ENCODE measurements at places on chromosomes 5 and 9.

DNA sequence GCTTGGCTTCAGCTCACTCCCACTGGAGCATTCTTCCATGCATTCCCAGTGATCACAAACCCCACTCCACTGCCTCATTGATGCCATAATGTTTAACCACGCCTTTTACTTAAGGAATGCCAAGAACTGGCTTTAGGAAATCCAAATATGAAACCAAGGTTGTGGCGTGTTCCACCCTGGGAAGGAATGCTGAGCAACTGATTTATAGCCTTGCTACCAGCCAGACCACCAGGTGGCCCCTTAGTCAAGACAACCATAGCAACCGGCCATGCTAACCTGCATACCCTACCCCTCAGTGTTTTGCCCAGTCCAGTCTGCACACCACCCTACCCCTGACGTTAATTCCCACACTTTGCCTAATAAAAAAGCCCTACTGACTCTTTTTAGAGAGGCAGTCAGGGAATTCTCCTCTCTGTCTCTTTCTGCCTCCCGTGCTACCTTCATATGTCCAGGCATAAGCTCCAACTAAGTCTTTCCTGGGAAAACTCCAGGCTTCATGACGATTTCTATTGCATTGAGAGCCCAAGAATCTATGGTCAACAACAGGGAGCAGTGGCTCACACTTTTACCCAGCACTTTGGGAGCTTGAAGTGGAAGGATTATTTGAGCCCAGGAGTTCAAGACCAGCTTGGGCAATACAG is 27.0 kb upstream of the PRRC2B start:
- no peak for DNase-seq

- DNase-seq, result no peak
Observed at GRCh38 chr9:86242071-86242470, 17.4 kb downstream of the C9orf153 start.

- no peak for DNase-seq
Observed at GRCh38 chr5:35161652-35162273, 68.5 kb downstream of the PRLR start.

DNA sequence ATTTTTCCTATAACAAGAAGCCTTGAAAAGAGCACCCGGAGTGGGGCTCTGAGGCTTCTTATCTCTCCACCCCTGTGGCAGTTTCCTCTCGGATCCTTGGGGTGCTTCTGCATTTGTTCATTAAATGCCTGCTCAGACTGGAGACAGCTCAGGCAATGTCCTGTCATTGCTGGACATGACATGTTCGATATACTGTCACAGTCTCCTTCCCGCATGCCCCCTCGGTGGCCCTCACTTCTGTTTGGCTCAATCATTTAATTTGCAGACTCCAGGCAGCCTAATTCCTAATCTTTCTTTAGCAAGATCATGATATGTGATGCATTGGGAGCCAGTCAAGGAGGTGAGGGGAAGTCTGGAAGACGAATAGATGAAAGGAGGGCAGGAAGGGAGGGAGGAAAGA is 37.5 kb upstream of the CPEB4 start:
- no peak for DNase-seq

DNA sequence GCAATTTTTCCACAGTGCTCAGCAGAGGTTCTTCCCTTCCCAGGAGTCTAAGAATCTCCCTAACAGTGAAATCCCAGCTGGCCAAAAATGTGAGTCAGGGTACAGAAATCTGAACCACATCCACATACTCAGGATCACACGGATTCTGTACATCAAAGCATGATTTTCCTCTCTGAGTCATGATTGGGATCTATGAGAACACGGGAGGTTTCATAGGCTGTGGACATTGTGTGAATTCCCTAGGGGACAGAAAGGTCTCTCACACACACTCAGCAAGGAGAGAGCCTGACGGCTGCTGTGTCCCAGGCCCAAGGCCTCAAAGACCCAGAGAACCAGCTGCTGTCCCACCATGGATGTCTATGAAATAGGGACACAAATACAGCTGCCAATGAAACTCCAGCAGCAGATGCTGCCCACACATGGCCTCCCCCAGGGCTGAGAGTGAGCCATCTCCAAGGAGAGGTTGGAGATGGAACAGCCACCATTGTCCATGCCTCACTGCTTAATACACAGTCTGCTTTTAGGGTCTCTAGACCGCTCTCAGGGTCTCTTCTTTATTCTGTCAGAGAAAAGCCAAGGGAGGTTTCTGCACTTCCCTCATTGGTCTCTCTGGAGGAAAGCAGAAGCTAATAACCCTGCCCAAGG is 102.7 kb downstream of the ADAMTS12 start:
- DNase-seq, result no peak

DNA sequence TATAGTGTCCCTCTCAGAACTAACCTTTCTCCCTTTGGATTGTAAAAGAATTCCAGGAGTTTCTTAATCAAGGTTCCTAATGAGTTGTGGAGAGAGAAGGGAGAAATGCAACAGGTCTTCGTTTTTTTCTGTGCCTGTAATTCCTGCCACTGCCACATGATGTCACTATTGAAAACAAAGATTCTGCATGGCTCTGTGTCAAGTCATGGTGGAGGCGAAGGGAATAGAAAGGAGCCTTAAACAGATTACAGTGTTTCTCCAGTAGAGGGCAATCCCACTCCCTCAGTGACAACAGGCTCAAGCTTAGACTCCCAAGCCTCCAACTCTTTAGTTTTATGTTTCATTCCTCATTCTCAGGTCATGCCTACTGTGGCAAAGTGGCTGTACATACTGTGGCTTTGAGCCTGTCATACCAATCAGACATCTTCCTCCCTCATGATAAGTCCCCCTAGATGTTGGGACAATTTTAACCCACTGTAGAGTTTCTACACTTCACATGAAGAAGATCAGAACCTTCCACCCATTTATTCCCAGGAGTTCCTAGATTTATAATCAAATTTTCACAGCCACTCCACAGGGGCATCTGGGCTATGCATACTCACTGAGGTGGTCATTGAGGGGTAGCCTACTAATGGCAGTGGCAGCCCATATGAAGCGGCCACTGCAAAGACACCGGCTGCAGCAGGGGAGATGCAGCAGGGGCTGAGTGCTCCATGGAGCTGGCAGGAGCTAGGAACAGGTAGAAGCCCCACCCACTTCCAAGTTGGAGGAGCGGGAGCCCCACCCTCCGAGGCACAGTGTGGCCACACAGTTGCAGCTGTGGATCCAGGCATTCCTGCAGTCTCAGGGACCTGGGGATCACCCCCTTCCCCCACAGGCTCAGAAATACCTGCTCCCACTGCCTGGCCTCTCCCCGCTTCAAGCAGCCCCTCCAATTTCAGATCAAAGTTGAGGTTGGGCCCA is 97.4 kb upstream of the TRIM32 start:
- DNase-seq, result peak; percentile 22

DNA sequence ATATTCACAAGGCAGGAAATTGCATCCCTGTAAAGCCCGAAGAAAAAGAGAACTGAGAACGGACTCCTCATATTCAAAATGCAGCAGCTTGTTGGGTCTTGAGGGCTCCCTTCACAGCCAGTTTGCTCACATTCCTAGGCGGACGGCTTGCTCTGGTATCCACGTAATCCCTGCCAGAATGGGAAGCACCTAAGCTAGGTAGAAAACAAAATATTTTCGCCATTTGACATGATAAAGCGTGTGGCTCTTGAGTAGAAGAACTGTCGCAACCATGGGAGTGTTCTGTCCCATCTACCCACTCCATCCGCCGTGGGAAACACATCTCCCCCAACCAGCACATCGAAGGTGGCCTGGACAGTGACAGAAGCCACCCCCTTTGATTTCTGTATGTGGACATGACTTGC is 183.1 kb downstream of the GAS1 start:
- no peak for DNase-seq

- no peak for DNase-seq
Observed at GRCh38 chr5:175257128-175257846, 186.7 kb downstream of the DRD1 start.

GRCh38 chr9:87564791-87565241 is 67.1 kb downstream of the DAPK1 start:
- no peak for DNase-seq

GRCh38 chr9:100601216-100601615 is 23.3 kb downstream of the CAVIN4 start:
- DNase-seq, result no peak

DNA sequence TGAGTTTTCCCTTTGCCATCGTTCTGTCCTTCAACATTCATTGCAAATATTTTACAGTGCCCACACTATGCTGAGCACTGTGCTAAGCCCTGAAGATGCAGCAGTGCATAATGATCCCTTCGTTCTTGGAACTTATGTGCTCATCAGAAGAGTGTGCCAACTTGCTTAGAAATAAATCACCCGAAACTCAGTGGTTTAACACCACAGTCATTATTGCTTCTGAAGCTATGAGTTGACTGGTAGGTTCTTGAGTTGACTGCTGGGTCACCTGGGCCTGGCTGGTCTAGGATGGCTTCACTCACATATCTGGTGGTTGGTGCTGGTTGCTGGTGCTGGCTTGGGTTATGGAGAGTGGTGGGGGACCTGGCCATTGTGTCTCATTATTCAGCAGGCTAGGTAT is 20.9 kb downstream of the PCSK5 start:
- no peak for DNase-seq

DNA sequence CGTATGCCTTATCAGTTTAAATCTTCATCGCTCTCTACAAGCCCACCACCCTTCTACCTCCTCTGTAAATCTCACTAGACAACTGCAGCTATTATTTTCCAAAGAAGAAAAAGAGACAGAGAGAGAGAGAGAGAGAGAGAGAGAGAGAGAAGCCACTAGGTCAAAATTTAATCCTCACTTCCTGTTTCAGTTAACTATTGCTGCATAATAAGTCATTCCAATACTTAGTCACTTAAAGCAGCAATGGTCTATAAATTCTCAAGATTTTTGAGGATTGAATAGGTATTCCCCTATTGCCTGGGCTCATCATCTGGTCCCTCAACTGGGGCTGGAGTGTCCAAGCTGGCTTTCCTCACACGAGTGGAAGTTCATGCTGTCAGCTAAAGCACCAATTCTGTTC is 68.8 kb downstream of the ITGA1 start:
- DNase-seq, result no peak

DNA sequence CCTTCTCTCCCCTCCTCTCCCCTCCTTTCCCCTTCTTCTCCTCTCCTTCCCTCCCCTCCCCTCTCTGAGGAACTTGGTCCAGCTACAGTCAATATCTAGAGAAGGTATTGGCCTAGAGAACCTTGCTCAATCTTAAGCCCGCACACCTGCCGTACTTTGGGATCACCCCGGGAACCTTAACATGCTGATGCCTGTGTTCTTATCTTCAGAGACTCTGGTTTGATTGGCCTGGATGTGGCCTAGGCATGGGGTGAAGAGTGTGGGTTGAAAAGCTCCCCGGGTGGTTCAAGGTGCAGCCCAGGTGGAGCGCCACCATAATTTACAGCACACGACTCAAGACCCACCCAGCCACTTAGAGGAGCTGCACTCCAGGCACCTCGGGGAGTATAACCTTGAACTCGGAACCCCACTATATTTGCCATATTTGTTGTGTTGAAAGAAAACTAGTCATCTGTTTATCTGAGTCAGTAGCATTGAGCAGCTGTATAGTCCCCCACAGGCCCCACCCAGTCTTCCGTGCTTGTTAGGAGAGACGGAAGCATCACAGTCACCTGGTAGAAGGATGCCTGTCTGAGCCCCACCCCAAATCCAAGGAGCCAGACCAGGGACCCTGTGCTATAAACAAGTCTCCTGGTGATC is 14.4 kb upstream of the PHF19 start:
- DNase-seq, result no peak

DNA sequence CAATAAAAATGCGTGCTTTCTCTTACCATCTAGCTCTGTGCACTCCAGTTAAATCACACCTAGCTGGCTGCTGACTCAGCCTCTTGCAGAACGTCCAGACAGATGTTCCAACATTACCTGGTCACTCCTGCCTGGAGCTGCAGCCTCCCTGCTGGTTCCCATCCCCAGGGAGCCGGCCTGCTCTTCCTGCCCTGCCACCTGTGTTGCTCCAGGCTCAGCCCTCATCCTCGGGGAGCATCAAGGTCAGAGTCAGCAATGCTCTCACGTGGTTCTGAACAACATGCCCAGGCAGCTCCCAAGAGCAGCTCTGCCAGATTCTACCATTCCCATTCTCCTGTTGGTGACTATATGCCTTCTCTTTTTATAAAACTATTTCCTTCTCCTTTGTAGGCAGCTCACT is 81.3 kb downstream of the GADD45G start:
- DNase-seq, result no peak

DNA sequence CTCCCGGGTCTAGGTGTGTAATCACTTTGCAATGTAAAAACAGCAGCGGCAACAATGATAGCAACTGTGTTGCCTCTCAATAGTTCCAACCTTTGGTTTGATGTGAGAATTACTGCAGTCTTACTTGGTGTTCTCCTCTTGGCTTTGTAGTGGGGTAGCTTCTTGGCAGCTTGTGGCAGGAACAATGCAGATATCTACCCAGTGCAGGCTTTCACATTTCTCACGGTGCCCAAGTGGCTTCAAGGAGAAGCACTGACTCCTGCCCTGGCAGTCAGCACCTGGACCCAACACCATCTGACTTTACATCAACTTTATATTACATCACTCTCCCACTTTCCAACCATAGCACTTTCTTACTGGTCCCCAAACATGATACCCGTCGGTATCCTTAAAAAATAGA is 28.4 kb upstream of the TIFAB start:
- no peak for DNase-seq
